Myocyte (in vitro differentiated cells): ENCODE measurements at places on chromosomes 5 and 9. TPM values are rescaled to one million over a fixed set of nuclear protein-coding genes. Genes with fewer than 3 reads are reported as not detected.

The PKD2L2 gene
- total RNA-seq: not detected in 2 replicates

The PLPPR1 gene
- total RNA-seq: 0.31 and 1.2 TPM in 2 replicates

The DNAJB5 gene
- 71.7 and 74.5 TPM in 2 replicates for total RNA-seq

The TIMD4 gene
- not detected in 2 replicates for total RNA-seq

The BAAT gene
- total RNA-seq: 0.37 and 1.8 TPM in 2 replicates

The MARVELD2 gene
- total RNA-seq: not detected in 2 replicates

The CCDC180 gene
- total RNA-seq: not detected in 2 replicates

The TMEM252 gene
- total RNA-seq: not detected in 2 replicates

The QSOX2 gene
- 18.2 and 20.7 TPM in 2 replicates for total RNA-seq

The TICAM2 gene
- total RNA-seq: 1.2 and 4.0 TPM in 2 replicates

The PCDHB8 gene
- 9.5 and 10.4 TPM in 2 replicates for total RNA-seq

The DIMT1 gene
- total RNA-seq: 28.5 and 35.3 TPM in 2 replicates

The FANCG gene
- total RNA-seq: 6.1 and 8.7 TPM in 2 replicates

The LCN1 gene
- total RNA-seq: not detected in 2 replicates

The F2RL1 gene
- not detected in 2 replicates for total RNA-seq

The PTPA gene
- total RNA-seq: 99.5 and 144 TPM in 2 replicates

The SELENOP gene
- 45.9 and 84.9 TPM in 2 replicates for total RNA-seq

The SLC12A7 gene
- total RNA-seq: 38.0 and 77.2 TPM in 2 replicates

The COL27A1 gene
- 2.9 and 3.5 TPM in 2 replicates for total RNA-seq

The TSSK1B gene
- total RNA-seq: not detected in 2 replicates

The RBM18 gene
- 25.2 and 26.5 TPM in 2 replicates for total RNA-seq

The SH3TC2 gene
- 3.9 and 4.3 TPM in 2 replicates for total RNA-seq
